GM12892 (cell line): ENCODE measurements at places on chromosomes 2 and 18.

DNA sequence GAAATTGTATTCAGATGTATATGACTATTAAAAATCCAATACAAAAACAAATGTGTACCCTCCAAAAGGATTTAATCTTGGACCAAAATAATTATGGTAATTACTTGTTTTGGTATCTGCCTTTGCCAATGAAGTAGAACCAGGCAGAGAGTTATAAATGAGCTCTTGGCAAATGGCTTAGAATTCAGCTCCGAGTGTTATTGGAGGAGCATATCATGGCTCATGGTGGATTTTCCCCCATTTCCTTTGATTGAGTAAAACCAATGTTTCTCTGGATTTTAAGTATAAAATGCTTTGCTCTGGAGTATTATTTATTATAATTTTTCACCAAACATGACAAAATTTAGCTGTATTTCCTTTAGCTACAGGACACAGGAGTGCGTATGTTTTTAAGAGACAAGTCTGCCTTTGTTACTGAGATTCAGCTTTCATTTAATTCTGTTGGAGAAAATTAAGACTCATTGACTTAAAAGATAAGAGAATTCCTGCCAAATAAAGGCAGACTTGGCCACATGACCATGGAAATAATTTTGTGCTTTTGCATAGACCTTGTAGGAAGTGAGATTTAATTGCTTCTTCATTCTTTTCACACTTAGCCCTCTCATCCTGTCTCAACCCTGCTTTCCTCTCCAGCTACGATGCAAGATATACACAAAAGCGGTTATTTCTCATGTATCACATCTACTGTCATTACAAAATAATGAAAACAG, 281.0 kb upstream of the SOX11 start:
- DNase-seq, result no peak

DNA sequence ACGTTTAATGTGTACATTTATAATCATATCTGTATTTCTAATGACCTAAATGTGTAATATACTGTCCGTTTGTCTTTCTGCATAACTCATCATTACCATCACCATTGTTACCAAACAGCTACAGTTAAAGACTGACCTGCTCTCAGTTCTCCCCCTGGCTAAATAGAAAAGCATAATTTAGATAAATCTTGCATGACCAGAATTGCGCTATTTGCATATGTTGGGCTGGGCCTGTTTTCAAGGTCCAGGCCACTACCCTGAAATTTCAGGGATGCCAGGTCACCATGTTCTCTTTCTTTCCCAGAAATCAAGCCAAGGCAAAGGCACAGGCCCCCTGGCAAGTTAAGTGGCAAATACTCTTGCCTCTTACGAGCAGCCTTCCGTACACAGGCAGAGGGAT, 78.4 kb downstream of the MARCHF4 start:
- no peak for DNase-seq

- no peak for DNase-seq
Measured at GRCh38 chr2:1461507-1462390, 48.5 kb downstream of the TPO start.

DNA sequence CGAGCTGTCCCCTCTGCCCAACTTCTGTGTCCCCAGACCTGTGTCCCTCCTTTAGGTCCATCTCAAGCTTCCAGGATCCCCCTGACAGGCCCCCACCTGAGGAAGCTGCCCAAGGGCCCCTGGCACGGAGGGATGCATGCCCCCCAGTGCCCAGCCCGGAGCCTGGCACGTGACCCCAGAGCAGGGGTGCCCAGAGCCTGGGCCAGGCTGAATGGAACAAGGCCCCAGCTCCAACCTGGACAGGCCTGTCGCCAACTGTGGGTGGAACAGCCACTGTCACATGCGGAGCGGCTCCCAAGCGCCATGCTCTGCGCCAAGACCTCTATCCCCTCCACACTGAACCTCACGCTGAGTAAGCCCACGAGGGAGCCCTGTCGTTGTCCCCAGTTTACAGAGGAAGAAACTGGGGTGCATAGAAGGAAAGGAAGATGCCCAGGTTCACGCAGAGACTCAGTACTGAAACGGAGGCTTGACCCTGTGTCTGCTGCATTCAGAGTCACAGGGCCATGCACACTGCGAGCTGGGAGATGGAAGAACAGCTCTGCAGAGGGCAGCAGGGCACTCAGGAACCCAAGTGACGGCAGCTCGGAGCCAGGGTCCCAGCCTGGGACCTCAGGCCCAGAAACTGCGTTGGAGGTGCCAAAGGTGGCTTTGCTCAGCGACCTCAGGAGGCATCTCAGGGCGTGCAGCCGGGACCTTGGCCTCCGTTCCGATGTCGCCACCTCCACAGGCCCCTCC, 5.5 kb upstream of the ECEL1 start:
- no peak for DNase-seq

DNA sequence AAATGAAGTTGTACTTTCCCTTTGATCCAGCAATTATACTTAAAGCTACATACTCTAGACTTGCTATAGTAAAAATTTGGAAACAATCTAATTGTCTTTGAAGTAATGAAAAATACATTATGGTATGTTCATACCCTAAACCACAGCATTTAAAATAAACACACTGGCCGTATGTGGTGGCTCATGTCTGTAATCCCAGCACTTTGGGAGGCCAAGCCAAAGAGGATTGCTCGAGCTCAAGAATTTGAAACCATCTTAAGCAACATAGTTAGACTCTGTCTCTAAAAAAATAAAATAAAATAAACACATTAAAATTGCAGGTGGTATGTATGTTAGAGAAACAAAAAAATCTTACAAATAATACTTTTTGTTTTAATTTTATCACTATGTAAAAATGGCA, 208.1 kb upstream of the KLHL14 start:
- no peak for DNase-seq

GRCh38 chr2:69151931-69152330, 139.0 kb downstream of the ANTXR1 start:
- no peak for DNase-seq

DNA sequence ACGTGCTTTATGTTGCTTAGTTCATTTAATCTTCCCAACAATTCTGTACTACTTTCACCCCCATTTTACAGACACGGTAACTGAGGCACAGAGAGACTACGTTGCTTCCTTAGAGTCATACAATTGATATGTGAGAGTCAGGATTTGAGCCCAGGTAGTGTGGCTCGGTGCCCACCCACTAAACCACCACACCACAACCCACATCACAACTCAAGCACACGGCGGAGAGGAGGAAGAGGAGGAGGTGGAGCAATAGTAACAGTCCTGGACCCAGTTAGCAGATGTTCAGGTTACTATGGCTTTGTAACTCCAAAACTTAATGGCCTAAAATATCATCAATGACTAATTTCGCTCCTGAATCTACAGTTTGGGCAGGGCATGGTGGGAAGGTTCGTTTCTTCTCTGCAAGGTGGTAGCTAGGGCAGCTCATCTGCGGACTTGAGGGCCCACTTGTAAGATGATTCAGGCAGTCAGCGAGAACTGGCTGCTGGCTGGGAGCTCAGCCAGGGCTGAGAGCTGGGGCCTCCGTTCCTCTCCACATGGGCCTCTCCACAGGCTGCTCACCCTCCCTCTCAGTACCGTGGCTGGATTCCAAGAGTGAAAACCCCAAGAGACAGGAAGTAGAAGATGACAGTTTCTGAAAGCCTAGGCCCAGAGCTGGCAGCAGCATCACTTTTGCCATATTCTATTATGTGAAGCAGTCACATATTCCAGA, 167.1 kb downstream of the ZFP36L2 start:
- DNase-seq, result no peak

DNA sequence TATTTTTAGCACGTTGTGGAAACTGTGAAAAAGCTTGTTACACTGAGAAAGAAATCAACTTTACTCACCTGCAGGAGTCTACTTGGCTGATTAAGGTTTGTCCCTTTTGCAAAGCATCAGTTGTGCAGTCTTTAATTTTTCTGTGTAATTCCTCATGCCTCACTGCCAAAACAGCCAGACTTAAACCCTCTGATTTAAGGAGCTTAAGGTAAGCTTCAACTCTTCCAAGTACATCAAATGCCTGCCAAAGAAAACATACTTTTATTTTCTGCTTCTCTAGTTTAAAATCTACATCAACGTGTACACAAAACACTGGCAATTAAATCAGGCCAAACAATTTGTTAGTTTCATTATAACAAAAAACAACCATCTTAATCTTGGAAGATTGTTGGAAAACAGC, 98.0 kb upstream of the TTN start:
- DNase-seq, result no peak

- DNase-seq, result no peak
Measured at GRCh38 chr18:598124-598589, 1.4 kb downstream of the CLUL1 start.

- DNase-seq, result no peak
Measured at GRCh38 chr2:178650554-178650953, 156.7 kb downstream of the TTN start.

GRCh38 chr18:39751921-39752320, 2186.3 kb upstream of the CELF4 start:
- DNase-seq, result no peak

GRCh38 chr2:208984376-208985090, 439.3 kb upstream of the MAP2 start:
- DNase-seq, result no peak

DNA sequence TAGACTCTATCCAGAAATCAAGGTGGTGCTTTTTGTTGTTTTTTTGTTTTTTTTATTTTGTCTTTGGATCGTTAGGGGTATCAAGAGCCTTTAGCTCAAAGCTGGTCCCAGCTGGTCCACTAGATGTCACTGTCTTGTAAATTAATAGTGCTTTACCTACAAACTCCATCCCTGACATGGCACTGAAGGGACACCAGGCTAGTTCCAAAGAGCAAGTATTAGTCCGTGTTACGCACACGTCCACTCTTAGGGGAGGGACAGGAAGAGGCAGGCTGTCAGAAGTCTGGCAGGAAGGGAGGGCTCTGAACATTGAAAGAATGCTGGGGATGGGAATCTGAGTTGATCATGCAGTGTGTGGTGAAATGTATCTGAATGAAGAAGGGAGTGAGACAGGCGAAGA, 85.9 kb upstream of the CCBE1 start:
- peak; percentile 19 for DNase-seq

GRCh38 chr2:42614838-42615237, 46.4 kb downstream of the MTA3 start:
- no peak for DNase-seq

- no peak for DNase-seq
Measured at GRCh38 chr2:120892967-120893667, 157.4 kb downstream of the GLI2 start.

GRCh38 chr18:13501891-13502290, 224.5 kb downstream of the FAM210A start:
- peak; percentile 40 for DNase-seq

- DNase-seq, result no peak
Measured at GRCh38 chr2:157204401-157204800, 53.1 kb upstream of the GALNT5 start.

GRCh38 chr2:39325966-39326365, 82.2 kb upstream of the CDKL4 start:
- DNase-seq, result no peak

DNA sequence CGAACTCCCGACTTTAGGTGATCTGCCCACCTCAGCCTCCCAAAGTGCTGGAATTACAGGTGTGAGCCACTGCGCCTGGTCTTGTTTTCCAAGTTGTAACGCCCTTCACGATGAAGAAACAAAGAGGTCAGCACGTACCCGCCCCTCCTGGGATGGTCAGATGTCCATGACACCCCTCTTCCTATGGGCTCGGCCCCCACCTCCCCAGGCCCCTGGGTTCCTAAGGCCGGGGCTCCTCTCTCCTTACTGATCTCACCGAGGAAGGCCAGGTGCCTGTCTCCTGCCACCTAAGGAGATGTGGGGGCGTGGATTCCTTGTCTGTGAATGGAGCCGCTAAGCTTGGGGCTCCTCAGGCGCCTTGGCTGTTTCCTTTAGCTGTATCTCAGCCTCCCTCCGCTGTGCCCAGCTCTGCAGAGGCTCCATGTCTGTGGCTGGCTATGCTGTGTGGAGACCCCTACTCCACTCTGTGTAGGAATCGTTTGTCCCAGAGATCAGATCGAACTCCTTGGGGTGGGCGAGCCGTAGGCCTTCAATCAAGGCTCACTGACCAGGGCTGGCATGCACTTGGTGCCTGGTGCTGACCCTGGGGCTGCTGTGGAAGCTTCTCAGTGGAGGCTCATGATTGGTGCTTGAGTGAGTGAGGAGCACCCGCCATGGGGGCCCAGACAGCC, 8.8 kb downstream of the COLEC11 start:
- DNase-seq, result no peak

DNA sequence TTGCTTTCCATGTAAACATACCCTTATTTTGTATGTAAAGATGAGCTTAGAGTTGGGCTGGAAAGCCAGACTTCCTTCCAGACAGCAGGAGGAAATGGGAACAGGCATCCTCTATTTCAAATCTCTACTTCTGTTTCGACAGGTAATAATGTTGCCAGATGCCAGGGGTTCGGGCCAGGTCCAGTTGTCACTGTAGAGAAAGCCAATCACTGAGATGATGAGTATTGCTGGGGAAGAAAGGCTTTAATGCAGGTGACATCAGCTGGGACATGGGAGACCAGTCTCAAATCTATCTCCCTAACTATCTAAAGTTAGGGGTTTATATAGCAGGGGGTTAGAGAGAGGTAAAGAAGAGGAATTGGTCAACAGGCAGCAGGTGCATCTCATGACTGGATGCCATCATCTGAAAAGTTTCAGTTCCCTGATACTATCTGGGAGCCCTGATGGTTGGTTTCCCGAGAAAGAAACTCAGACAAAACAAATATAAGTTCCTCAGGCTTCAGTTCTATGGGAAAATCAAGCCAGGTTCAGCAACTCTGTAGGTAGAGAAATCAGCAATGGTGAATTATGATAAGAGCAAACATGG, 9.3 kb upstream of the MTCL1 start:
- DNase-seq, result no peak

GRCh38 chr2:216799873-216800431, 59.9 kb downstream of the TNP1 start:
- no peak for DNase-seq

DNA sequence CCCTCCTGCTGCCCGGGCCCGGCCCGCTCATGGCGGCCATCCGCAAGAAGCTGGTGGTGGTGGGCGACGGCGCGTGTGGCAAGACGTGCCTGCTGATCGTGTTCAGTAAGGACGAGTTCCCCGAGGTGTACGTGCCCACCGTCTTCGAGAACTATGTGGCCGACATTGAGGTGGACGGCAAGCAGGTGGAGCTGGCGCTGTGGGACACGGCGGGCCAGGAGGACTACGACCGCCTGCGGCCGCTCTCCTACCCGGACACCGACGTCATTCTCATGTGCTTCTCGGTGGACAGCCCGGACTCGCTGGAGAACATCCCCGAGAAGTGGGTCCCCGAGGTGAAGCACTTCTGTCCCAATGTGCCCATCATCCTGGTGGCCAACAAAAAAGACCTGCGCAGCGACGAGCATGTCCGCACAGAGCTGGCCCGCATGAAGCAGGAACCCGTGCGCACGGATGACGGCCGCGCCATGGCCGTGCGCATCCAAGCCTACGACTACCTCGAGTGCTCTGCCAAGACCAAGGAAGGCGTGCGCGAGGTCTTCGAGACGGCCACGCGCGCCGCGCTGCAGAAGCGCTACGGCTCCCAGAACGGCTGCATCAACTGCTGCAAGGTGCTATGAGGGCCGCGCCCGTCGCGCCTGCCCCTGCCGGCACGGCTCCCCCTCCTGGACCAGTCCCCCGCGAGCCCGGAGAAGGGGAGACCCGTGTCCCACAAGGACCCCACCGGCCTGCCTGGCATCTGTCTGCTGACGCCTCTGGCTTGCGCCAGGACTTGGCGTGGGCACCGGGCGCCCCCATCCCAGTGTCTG, 767 bp downstream of the RHOB start:
- DNase-seq, result no peak

- DNase-seq, result no peak
Measured at GRCh38 chr2:199862788-199863187, 11.8 kb upstream of the FTCDNL1 start.
